Ovary (tissue), 10 donors: ENCODE measurements at places on chromosomes 3 and 15. TPM values are rescaled to one million over a fixed set of nuclear protein-coding genes. Genes with fewer than 3 reads are reported as not detected.

DNA sequence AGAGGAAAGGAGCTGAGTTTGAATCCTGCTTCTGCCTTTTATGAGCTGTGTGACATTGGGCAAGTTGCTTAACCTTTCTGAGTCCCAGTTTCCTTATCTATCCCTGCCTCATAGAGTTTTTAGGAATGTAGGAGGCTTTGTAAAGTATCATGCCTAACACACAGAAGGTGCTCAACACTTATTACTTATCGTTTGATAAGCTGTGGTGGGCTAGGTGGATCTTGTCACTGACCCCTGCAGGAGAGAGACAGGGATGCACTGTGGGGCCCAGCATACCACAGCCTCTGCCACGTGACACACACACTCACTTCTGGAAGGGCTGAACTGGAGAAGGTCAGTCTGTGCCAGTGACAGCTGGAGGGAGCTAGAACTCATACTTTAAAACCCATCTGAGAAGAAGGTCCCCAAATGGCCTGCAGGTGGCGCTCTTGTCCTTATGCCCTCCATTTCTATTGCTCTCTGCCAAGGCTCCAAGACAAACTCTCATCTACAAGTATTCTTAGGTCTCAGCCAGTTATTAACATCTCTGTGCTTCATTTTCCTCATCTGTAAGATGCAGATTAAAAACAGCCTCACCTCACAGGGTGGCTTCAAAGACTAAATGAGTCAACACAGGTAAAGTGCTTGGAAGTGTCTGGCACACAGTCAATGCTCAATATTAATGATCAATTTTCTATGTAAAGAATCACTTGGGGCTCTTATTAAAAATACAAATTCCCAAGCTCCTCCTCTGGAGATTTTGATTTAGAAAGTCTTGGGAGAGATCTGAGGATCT lies 57.5 kb upstream of the HACD2 start:
- peak; percentile 77 for DNase-seq
- no peaks in the 10 kb centered on the region for H3K27me3 ChIP-seq
- no peak overlapping the region for H3K27ac ChIP-seq
- no peak overlapping the region for H3K4me3 ChIP-seq
- peaks cover 2% of the 10 kb centered on the region for H3K4me1 ChIP-seq

GRCh38 chr15:69979262-69979661 lies 118.5 kb downstream of the TLE3 start:
- no peak overlapping the region for H3K4me3 ChIP-seq
- no peaks in the 10 kb centered on the region for H3K27me3 ChIP-seq
- H3K27ac ChIP-seq: no peak overlapping the region
- no peaks in the 10 kb centered on the region for H3K4me1 ChIP-seq
- H3K36me3 ChIP-seq: no peaks in the 10 kb centered on the region

GRCh38 chr3:172782235-172782634 lies 31.7 kb downstream of the ECT2 start:
- H3K27me3 ChIP-seq: no peaks in the 10 kb centered on the region
- H3K36me3 ChIP-seq: no peaks in the 10 kb centered on the region
- no peak overlapping the region for H3K27ac ChIP-seq
- no peaks in the 10 kb centered on the region for H3K4me1 ChIP-seq

DNA sequence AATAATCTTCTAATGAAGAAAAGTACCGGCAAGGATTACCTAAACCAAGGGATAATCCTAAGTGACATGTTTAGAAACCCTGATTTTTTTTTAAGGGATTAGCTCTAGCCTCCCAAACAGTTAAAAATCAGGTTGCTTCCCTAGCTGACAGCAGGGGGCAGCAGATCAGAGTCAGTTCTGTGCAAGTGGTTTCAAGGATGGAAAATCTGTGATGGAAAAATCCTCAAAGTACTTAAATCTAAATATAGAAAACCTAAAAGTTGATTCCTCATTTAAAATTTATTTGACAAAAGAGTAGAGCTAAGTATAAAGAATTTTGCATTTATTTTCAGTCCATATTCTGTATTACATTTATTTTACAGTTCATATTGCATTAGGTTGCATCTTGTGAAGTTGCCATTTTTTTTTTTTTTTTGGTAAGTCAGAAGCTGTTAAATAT lies 107.6 kb downstream of the PEX5L start:
- H3K4me1 ChIP-seq: no peaks in the 10 kb centered on the region
- peak; percentile 51 for DNase-seq
- H3K27me3 ChIP-seq: no peaks in the 10 kb centered on the region
- no peaks in the 10 kb centered on the region for H3K36me3 ChIP-seq

- no peak overlapping the region for H3K4me3 ChIP-seq
- no peaks in the 10 kb centered on the region for H3K4me1 ChIP-seq
- H3K36me3 ChIP-seq: no peaks in the 10 kb centered on the region
- no peak for DNase-seq
Observed at GRCh38 chr3:197021729-197022404, 7.8 kb downstream of the MELTF start.

DNA sequence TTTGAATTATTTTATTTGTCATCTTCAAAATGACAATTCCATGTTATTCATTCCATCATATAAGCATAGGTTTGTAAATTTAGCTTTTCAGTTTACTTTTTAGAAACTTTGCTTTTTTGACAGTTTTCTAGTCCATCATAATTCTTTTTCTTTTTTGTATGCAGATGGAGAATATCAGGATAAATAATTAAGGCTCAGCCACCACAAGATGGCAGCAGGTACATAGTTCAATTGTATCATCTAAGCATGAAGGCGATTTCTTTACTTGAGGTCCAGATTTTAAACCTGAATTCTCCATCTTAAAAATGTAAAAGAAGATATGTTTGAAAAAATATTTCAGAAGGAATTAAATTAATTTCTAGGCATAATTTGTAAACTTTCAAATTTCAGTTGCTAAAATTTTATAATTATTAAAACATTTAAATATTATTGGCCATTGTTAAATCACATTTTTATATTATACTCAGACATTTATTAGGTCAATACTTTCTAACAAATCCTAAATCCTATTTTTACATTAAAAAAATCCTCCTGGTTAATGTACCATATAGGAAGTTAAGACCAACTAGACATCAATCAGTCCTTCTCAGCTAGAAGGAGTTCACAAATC lies 15.1 kb downstream of the PLSCR5 start:
- no peak for DNase-seq
- H3K4me1 ChIP-seq: no peaks in the 10 kb centered on the region
- no peak overlapping the region for H3K27ac ChIP-seq
- no peaks in the 10 kb centered on the region for H3K27me3 ChIP-seq
- no peak overlapping the region for H3K4me3 ChIP-seq

DNA sequence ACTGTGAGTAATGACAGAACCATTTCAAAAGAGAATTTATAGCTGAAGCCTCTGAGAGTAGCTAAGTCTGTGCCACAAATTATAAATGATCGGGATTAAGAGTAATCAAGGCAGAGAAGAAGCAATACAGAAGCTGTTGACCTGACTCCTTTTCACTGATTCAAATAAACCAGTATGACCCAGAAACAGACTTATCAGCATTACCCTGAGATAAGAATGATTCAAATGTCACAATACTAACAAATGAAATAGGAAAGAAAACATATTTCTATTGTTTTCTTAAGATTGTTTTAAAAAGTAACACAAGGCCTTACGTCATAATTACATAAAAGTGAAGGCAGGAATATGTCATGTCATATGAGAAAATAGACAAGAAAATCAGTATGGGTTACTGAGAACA lies 1534.6 kb downstream of the SI start:
- DNase-seq: no peak
- no peak overlapping the region for H3K4me3 ChIP-seq
- no peak overlapping the region for H3K27ac ChIP-seq
- no peaks in the 10 kb centered on the region for H3K36me3 ChIP-seq
- no peaks in the 10 kb centered on the region for H3K4me1 ChIP-seq

The IQSEC1 gene
- total RNA-seq: 46.0 TPM

The IL17RC gene
- 45.6 TPM for total RNA-seq

DNA sequence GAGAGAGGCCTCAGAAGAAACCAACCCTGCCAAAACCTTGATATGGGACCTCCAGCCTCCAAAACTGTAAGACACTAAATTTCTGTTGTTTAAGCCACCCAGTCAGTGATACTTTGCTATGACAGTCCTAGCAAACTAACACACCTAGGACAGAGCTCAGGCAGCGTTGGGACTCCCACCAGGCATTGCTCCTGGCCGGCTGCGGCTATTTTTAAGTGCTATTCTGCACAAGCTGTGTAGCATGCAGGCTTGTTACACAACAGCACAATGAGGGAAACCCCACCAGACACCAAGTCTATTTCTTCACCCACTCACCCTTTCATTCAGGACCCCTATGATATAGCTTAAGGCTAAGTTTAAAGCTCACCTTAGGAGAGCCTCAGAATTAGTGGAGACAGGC lies 47.0 kb upstream of the GNB5 start:
- H3K27ac ChIP-seq: no peak overlapping the region
- no peaks in the 10 kb centered on the region for H3K27me3 ChIP-seq

GRCh38 chr3:192917028-192917403 lies 640 bp downstream of the MB21D2 start:
- DNase-seq: peak; percentile 61
- peak overlapping the region; percentile 84 for H3K4me3 ChIP-seq
- peak overlapping the region; percentile 67 for H3K27ac ChIP-seq
- H3K4me1 ChIP-seq: peaks cover 2% of the 10 kb centered on the region
- no peaks in the 10 kb centered on the region for H3K27me3 ChIP-seq
- no peaks in the 10 kb centered on the region for H3K36me3 ChIP-seq

The TMEM39A gene
- total RNA-seq: 58.1 TPM

The DLL4 gene
- total RNA-seq: 8.5 TPM

The BUB1B gene
- total RNA-seq: 0.65 TPM

DNA sequence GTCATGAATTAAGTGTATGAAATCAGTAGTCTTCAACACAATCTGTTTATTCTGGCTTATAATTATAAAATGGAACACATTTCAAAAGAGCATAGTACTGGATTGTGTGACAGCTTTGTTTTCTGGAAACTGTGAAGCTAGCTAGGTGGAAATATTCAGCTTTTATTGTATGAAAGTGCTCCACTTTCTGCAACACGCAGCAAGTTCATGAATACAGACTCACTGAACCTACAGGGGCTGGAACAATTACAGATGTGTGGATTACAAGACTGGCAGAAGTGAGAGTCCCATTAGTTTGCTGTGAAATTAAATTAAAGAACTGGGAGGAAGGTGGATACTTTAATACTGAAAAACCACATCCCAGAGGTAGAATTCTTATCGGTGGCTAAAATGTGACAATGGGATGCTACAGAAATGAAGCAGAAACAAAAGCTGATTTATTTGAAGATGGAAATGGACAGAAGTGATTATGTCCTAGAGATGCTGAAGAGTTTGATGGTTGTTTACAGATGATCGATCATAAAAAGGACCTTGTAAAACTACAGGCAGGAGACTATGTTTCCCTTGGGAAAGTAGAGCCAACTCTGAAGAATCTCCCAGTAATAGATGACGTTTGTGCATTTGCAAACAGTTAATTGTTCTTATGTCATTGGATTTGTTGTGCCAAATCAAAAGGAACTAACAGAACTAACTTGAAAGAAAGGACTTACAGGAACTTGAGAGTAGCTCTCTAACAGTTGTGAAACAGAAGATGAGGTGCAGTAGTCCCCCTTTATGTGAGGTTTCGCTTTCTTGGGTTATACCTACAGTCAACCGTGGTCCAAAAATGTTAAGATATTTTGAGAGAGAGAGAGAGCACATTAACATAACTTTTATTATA lies 15.7 kb downstream of the TF start:
- H3K4me1 ChIP-seq: no peaks in the 10 kb centered on the region

DNA sequence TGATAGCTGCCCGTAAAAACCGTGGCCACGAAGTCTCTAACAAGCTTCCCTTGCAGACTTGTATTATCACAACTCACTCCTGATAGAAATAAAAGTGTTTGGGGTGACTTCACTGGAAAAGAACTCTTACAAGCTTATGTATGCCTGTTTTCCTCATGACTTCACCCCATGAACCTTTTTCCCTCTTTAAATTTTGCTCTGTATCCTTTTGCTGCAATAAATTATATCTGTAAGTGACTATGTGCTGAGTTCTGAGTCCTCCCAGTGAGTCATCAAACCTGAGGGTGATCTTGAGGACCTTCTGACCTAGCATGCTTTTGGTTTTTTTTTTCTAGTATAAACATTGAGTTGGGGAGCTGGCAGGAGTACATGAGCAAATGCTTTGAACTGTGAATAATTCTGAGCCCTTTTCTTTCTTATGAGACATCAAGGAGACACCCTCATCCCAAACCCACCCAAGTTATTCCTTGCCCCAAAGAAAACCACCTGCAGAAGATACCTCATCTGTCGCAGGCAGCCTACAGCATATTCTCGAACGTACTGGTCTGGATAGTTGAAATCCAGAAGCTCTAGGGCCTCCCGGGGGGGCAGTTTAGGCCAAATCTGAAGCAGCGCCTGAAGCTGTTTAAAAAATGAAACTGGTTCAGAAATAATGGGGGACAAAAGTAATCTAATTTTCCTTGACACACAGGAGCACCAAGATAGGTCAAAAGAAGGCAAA lies 85.9 kb downstream of the FAIM start:
- no peak overlapping the region for H3K27ac ChIP-seq
- H3K36me3 ChIP-seq: no peaks in the 10 kb centered on the region
- peaks cover 6% of the 10 kb centered on the region for H3K4me1 ChIP-seq
- no peak overlapping the region for H3K4me3 ChIP-seq
- DNase-seq: no peak

The RTP3 gene
- total RNA-seq: not detected

- no peak overlapping the region for H3K4me3 ChIP-seq
- DNase-seq: no peak
- no peak overlapping the region for H3K27ac ChIP-seq
Observed at GRCh38 chr15:65466901-65467300, 44.2 kb upstream of the IGDCC4 start.

The SERINC4 gene
- 0.18 TPM for total RNA-seq

GRCh38 chr3:60289341-60290121 lies 961.7 kb downstream of the FHIT start:
- H3K27me3 ChIP-seq: no peaks in the 10 kb centered on the region
- H3K36me3 ChIP-seq: no peaks in the 10 kb centered on the region
- H3K4me3 ChIP-seq: no peak overlapping the region

- peak overlapping the region; percentile 44 for H3K4me3 ChIP-seq
- H3K36me3 ChIP-seq: no peaks in the 10 kb centered on the region
- peaks cover 3% of the 10 kb centered on the region for H3K4me1 ChIP-seq
- peak overlapping the region; percentile 88 for H3K27ac ChIP-seq
Observed at GRCh38 chr3:51975852-51976549, 1.1 kb downstream of the ABHD14A start.

- no peaks in the 10 kb centered on the region for H3K27me3 ChIP-seq
- no peaks in the 10 kb centered on the region for H3K36me3 ChIP-seq
- no peak overlapping the region for H3K27ac ChIP-seq
- H3K4me3 ChIP-seq: no peak overlapping the region
Observed at GRCh38 chr3:56188201-56188600, 280.1 kb downstream of the ERC2 start.

The CIP2A gene
- 5.6 TPM for total RNA-seq

DNA sequence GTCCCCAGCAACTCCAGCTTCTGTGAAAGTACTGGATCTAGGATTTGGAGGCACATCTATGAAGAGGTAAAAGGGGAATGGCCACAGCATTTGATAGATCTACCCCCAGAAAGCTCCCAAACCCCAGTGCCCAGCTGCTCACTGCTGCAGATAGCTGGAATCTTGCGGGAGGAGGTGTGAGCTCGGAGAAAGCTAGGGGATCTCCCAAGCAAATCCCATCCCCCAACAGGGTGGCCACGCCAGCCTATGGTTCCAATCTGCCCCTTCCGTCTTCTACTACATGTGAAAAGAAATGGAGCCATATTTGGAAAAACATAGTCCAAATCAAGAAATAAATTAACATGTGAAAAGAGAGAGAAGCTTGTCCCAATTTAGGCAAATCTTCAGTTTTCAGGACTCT lies 42.0 kb downstream of the SEMA5B start:
- DNase-seq: no peak
- no peaks in the 10 kb centered on the region for H3K4me1 ChIP-seq
- H3K27ac ChIP-seq: no peak overlapping the region
- no peaks in the 10 kb centered on the region for H3K36me3 ChIP-seq

The SLC28A2 gene
- total RNA-seq: 0.17 TPM
